ENCODE measurements at places on chromosomes 3 and 15. TPM values are rescaled to one million over a fixed set of nuclear protein-coding genes. Genes with fewer than 3 reads are reported as not detected.

The ZNF502 gene
- polyA plus RNA-seq = 1.7 TPM

The CFAP92 gene
- 0.16 TPM for polyA plus RNA-seq

The CYP1A1 gene
- polyA plus RNA-seq = 1.2 TPM

The CHRNA5 gene
- polyA plus RNA-seq = 1.1 TPM

The CYP8B1 gene
- polyA plus RNA-seq = 0.01 TPM

The ITGA11 gene
- polyA plus RNA-seq = 5.1 TPM

The UROC1 gene
- not detected for polyA plus RNA-seq

The ACP3 gene
- 1.7 TPM for polyA plus RNA-seq

The SLC38A3 gene
- polyA plus RNA-seq = not detected

The POU1F1 gene
- not detected for polyA plus RNA-seq

The SCAANT1 gene
- polyA plus RNA-seq = not detected

All from adipose tissue (tissue), 3 donors.